ENCODE measurements at places on chromosomes 6 and 20.

DNA sequence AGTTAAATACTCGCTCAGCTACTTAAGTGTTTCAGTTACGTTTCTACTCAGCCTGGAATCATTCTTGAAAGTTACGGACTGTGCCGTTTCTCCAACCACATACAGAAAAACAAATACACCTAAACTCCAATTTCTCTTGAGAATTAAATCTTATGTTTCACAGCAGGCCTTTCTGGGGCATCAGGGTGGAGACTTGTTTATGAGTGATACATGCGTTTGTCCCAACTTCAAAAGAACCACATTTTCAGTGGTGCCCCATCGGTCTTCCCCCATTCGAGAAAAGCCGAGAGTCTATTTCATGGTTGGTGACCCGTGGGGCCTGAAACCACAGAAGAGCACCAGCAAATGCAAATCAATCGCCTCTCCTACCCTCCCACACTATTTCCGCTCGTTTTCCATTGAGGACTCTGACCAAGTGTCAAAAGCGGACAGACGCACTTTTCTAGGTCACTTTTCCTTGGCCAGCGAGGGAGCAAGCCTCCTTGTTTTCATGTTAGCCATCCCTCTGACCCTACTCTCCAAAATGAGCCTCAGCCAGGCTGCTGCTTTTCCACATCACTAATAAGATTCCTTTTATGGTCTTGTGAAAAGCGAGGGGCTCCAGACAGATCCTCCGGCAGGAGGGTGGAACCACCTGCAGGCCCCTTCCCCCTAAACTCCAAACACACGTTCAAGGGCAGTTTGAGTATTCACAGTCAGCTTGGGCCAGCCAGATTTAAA is 3.1 kb downstream of the JAG1 start:
- DNase-seq: no peak

- DNase-seq: no peak
These were observed 101.3 kb downstream of the MYB start for GRCh38 chr6:135282395-135282794.

- DNase-seq: no peak
These were observed 127.2 kb downstream of the CDC5L start for GRCh38 chr6:44514576-44515193.

- no peak for DNase-seq
These were observed 86.4 kb downstream of the OPRM1 start for GRCh38 chr6:154125421-154125820.

DNA sequence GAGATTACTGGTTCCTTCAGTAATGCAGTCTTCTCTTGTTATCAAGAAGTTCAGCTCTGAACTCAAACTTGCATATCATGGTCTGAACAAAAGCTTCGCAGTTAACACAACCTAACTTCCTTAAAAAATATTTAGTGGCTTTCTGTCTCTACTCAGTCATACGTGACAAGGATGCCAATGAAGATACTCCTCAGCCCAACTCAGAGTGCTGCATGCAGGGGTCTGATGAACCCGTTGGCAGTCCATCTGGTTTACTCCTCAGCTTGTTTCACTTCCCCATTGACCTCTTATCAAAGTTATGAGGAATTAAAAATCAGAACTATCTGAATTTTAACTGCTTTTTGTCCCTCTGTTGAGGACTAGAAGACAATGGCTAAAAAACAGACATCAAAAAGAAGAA is 56.6 kb upstream of the RIN2 start:
- DNase-seq: no peak

- no peak for DNase-seq
These were observed 9.4 kb downstream of the CST4 start for GRCh38 chr20:23679133-23680092.

DNA sequence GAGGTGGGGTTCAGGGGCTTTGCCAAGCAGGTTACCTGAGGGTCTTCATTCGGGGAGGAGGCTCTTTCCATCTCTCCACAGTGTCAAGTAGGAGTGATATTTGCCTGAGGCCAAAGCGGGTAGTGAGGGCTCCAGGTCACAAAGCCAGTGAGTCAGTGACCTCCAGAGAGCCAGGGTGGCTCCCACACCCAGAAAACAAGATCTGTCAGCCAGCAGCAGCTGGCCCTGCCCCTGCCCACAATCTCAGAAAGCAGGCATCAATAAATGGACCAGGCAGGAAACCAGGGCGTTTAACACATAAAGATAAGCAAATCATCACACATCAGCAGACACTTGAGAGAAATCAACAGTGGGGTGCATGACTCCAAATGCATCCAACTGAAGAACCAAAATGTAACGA is 250.8 kb downstream of the CDH26 start:
- no peak for DNase-seq

- DNase-seq: no peak
These were observed 14.0 kb downstream of the HIVEP1 start for GRCh38 chr6:12026120-12026519.

GRCh38 chr20:9300534-9300933 is 213.9 kb upstream of the LAMP5 start:
- DNase-seq: no peak

GRCh38 chr6:139721954-139722353 is 347.5 kb upstream of the CITED2 start:
- no peak for DNase-seq

DNA sequence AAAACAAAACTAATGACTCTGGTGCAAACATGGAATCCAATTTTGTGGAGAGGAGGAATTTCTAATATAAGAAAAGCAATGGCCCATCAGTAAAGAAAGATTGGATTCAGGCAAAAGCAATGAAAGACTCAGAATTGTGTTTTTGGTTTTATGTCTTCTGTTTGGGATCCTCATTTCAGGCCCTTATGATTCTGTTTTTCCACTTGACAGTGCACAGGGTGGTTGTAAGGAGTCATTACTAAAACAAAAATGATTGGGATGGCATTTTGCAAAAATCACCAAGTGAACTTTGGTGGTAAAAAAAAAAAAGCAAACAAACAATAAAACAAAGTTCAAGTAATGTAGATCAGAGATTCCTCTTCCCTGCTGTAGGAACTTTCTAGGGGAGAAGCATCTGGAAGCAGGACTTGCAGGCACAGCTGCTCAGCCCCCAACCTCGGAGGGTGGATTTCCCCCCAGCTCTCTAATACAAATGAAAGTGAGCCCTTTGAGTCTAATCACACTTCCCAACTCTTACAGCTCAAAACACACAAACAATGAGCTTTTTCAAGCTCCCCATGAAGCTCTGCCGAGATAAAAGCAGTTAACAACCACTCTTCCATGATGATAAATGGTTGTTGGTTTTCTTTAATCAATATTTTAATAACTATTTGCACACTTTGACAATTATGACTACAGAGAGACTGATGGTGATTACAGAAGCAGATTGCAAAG is 177.7 kb downstream of the ZDHHC14 start:
- DNase-seq: no peak
